Stimulated activated CD4-positive, alpha-beta T cell treated with anti-CD3 and anti-CD28 coated beads, Interleukin-1b, Interleukin-23, amount 100 ng/mL, for 1 hour (primary cell): ENCODE measurements at places on chromosomes 1 and 21.

- DNase-seq: no peak
Observed at GRCh38 chr1:243979396-243979795, 71.7 kb upstream of the ZBTB18 start.

GRCh38 chr1:91036894-91037829 lies 15.3 kb upstream of the ZNF644 start:
- no peak for DNase-seq

DNA sequence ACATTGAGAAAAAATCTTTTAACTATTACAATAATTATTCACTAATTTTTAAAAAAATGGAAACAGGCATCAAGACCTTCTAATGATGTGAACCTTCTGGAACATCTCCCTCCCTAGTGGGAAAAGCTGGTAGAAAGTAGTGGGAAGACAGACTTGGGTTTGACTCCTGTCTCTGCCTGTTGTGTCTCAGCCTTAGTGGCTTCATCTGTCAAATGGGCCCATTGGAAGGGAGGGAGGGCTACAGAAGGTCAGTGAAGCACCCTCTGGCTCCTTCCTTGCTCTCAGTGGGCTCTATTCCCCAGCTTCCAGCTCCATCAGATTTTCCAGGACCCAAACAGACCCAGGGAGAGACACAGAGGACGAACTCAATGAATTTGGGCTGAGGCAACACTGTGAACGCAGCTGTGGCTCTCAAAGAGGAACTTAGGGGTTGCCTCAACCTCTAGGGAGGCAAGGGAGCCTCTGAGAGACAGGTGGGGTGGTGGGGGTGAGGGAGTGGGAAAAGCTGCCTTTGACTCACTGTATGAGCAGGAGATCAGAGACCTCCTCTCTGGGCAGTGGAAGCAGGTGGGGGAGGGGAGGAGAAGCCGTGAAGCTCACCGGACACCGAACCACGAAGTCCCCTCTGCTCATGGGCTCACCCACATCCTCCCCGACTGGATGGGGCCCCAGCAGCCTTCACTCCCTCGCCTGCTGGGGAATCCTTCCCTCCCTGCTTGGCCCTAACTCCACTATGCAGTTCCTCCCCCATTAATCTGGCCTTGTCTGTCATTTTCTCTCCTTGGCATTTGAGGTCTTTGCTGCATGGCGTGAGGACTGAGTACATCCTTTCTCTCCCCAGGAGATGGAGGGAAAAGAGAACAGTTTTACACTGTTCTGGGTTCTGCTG lies 4.5 kb downstream of the CNR2 start:
- DNase-seq: no peak

DNA sequence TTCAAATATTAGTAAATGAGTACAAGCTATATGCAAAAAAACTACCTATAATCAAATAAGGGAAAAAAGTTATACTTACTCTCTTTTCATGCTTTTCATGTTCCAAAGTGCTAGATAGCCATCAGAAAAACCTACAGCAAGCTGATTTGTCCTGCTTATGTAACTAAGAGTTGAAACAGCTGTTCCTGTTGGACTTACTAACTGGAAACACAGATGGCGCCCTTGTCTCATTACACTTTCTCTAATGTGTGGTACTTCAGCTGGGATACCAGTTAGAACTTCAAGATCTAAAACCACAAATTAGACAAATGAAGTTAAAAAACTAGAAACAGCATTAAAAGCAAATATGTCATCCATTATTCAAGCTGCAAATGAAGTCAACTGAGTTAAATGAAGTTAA lies 24.3 kb downstream of the AHCTF1 start:
- no peak for DNase-seq

DNA sequence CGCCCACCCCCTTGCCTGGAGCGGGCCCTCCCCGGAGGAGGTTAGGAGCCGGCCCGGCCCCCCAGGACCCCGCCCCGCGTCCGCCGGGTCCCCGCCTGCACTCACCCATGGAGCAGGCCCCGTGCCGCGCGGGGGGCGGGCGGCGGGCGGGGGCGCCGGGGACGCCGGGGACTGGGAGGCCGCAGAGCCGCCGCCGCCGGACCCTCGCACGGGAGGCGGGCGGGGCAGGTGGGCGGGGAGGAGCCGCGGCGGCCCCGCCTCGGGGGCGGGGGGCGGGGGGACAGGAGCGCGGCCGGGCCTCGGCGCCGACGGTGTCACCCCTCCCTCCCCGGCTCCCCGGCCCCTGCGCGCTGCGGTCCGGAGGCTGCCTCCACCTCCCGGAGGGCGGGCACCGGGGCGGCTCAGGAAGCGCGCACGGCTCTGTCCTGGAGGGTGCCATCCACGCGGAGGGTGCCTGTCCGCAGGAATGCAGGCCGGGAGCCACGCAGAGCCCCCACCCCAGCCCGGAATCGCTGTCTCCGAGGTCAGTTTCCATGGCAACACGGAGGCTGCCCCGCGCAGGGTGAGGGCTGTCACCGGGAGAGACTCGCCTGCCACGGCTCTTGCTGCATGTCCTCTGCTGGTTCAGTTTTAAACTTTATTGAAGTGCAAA lies 5.9 kb upstream of the PLEKHG5 start:
- peak; percentile 21 for DNase-seq

GRCh38 chr21:41832596-41833496 lies 46.3 kb downstream of the PRDM15 start:
- DNase-seq: no peak

- DNase-seq: no peak
Observed at GRCh38 chr1:99465176-99465900, 180.6 kb upstream of the PALMD start.

- DNase-seq: no peak
Observed at GRCh38 chr1:33180226-33180910, 1.5 kb downstream of the TRIM62 start.

- no peak for DNase-seq
Observed at GRCh38 chr1:244427647-244428046, 24.1 kb downstream of the ADSS2 start.

GRCh38 chr1:171984262-171984661 lies 143.0 kb downstream of the DNM3 start:
- DNase-seq: no peak

DNA sequence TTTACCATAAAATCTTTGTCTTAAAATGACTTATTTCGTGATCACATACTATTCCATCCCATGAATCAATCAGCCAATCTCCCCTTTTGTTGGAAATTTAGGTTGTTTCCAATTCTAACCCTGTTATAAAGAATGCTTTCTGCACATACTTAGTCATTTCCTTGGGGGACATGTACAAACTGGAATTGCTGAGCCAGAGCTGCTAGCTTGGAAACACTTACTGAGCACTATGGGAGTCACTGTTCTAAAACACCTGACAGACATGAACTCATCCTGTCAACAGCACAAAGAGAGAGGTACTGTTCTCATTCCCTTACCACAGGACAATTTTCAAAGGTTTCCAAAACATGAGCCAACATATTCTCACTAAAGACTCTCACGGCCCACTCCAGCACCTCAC lies 32.1 kb downstream of the AK2 start:
- no peak for DNase-seq

DNA sequence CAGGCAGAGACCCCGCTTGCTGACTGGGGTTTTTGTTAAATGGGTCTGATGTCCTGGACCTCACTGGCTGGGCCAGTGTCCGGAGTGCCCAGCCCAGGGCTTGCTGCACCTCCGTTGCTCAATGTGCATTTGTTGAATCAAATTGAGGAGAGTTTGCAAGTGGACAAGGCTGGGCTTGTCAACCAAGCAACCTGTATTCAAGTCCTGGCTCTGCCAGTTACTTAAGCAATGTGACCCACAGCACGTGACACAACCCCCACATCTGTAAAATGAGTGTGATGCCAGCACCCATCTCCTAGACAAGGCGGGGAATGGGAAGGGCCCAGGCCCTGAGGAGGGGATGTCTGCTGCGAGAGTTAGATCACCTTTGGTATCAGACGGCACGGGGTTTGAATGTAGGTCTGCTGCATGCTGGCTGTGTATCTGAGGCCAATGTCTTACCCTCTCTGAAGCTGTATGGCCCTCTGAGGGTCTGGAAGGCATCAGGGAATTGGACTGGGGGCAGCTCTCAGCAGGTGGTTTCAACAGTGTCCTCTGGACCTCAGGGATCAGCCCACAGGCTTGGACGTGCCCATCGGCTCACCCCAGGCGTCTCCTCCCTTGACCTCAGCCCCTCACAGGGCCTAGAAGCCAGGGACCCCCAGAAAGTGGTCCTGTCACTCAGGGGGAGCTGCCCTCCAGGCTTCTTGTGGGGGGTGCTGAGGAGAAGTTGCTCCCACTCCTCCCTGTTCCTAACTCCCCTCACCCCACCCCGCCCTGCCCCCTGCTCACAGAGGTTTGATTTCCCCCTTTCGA lies 51.0 kb upstream of the RUNX3 start:
- DNase-seq: no peak

DNA sequence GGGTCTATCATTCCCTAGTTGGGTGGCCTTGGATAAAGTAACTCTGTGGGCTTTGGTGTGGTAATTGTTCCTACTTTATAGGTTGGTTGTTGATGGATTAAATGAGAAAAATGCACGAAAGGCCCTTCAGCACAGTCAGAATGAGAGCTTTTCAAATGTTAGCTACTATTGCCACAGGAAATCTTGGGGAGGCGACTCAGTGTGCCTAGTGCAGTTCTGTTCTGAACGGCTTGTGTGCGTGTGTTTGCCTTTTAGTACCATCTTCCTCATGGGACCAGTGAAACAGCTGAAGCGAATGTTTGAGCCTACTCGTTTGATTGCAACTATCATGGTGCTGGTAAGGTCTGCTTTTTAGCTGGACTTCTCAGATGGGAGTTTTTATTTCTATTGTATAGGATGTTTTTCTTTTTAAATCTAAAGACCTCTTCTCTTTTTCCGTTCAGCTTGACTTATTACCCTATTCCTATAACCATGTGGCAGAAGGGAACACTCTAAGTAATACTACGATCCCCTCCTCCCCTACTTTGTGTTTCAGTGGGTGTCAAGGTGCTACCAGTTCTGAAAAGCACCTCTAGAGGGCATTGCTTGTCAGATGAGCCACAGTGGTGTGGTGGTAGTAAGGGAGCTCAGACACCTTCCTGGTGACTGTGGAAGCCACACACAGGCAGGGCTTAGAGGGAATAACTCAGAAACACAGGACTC lies 9.2 kb downstream of the SFT2D2 start:
- no peak for DNase-seq

DNA sequence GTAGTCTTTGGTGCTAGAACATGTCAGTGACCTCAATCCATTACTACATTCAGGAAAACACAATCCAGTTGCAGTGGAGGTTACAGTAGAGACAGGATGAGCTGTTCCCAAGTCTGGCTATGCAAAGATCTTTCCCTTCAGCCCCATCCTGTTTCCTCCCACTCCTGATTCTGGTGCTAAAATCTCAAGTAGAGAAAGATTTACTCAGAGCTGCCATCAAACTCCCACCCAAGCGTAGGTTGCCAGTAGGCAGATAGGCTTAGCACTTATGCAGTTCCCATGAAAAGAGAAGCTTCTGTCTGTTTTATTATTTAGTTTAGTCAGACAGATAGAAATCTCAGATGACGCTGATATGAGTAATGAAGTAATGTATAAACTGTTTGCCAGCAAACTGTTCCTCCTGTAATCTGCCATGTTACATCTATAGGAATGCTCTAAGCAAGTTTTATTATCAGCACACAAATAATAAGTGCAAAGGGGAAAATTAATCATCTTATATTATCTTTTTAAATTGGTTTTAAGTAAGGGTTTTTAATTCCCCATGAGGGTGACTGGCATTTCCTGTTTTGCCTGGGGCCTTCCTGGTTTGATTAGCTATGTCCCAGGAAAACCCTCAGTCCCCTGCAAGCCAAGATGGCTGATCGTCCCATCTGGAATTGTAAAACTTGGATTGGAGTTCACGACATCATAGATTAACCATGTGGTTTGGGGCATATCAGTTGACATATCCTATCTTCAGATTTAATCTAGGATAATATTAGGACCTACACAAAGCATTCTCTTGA lies 188.3 kb upstream of the PALMD start:
- DNase-seq: no peak

DNA sequence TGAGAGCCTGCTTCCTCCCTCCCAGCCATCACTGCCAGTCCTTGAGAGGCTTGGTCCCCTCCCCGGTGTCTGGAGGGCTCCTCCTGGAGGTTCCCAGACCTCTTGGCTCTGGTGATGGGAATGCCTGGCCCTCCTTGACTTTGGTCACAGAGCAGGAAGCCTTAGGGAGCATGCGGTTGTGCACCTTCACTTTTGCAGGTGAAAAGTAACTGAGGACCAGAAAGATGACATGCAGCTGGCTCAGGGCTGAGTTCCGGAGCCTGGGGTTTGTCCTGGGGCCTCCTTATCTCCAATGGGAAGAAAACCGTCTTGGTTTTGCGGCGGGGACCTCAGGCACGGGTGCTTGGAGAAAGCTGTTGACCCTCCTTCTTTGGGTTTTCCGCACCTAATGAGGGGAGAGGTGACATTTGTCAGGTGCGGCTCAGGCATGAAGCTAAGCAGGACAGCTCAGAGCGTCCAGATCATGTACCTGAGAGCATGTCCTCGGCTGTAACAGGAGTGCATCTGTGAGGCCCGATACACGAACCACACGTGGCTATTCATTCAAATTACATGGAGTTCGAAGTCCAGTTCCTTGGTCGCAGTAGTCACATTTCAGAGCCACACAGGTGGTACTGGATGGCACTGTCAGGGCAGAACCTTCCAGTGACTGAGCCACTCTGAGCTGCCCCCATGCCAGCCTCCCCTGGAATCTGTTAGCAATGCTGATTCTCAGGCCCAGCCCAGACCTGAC lies 608 bp upstream of the MX2 start:
- no peak for DNase-seq

- no peak for DNase-seq
Observed at GRCh38 chr1:36432616-36433015, 17.6 kb downstream of the OSCP1 start.

DNA sequence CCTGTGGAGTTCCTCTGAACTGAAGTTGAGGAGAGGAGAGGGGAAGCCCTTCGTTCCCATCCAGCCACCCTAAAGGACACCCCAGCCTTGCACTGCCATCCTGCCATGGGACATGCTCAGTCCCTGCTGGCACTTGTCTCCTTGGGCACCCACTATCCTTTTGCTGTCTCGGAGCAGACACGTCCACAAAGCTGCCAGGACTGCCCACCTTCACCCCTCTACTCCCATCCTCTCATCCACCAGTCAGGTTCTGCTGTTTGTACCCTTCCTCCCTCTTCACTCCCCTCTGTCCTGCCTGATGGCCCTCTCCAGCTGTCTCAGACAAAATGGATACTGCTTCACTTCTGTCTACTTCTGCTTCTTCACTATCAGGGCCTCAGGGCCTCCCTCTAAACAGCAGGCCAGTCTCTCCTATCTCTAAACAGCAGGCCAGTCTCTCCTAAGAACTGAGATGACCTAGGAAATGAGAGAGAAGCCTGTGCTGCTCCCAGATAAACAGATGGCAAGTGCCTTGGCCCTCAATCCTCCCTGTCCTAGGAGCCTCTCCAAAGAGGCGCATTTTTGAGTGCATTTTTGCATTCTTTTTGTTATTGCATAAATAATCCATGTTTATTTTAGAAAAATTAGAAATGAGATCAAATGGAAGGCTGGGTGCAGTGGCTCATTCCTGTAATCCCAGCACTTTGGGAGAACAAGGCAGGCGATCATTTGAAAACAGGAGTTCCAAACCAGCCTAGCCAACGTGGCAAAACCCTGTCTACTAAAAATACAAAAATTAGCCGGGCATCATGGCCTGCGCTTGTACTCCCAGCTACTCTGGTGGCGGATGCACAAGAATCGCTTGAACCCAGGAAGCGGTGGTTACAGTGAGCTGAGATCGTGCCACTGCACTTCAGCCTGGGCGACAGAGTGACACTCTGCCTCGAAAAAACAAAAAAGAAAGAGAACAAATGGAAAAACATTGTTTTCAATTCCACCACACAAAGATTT lies 4.4 kb upstream of the PYCR2 start:
- DNase-seq: no peak
